ENCODE measurements at places on chromosomes 1 and 21.
A peak's percentile ranks its signal among the peaks of the same experiment; 100 is the strongest.

DNA sequence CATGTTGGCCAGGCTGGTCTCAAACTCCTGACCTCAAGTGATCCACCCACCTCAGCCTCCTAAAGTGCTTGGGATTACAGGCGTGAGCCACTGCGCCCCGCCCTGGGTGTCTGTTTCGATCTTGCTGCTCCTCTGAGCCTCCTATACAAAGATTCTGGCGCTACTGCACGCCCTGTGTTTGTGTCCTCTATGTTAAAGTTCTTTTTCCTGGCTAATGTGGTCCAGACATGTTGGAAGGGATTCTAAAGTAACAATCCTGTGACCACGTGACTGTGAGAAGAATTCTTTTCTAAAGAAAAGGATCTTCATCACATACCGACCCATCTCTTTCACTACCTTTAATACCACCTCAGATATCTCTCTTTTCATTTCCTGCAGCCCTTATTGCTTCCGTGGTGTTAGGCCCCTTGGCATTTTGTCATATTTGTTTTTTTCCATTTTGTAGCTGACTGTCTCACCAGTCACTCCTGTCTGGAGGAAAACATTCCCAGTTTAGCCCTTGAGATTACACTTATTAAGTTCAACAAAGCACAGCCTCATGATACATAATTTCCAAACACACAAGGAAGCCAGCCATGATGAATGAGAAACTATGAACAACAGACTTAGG, 27.2 kb upstream of the ENO1 start:
- no peak for DNase-seq

GRCh38 chr1:155941845-155942531, 550 bp downstream of the RXFP4 start:
- DNase-seq, result no peak

DNA sequence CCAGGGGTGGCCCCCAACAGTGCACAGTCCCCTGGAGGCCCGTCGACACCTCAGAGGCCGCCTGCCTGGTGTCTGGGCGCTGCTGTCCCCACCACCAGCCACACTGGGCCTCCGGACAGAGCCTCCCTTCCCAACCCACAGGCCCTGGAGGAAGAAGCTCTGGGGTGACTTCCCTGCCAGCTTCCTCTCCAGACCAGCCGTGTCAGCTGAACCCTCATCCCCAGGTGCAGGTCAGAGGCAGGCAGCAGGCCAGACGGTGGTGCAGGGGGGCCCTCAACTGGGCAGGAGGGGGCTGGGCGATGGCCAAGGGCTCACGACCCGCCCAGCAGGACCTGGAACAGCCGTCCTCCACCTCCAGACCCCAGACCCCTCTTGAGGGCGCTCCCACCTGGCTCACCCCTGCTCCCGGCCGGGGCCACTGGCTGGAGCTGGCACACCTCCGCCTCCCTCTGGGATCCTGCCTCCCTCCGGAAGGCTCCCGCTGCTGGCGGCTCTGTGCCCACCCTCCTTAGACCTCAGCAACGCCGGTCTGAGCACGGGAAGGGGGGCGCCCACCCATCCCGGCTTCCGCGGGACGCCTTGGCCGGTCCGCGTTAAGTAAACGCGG, 520 bp downstream of the TNFRSF18 start:
- DNase-seq, result no peak

GRCh38 chr1:100456880-100457279, 81.1 kb upstream of the GPR88 start:
- DNase-seq, result no peak

GRCh38 chr21:39674801-39675200, 62.1 kb downstream of the B3GALT5 start:
- DNase-seq, result no peak

DNA sequence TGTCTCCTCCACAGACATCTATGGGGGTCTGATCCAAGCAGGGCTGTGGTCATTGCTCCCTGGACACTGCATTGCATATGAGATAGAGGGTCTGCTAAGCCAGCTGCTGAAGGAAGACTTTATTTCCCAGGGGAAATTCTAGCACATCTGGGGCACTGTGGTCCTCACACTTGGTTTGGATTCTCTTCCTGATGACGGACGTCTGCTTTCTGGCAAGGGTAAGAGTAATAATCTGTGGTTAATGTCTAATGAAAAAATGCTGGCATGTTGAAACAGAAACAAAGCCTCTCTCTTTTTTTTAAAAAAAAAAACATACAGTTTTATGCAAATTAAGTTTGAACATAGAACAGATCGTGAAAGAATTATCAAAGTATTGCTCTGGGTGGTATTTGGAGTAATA, 553.9 kb downstream of the DPYD start:
- DNase-seq, result no peak

GRCh38 chr1:32215629-32216480, 6.3 kb downstream of the TMEM234 start:
- DNase-seq, result peak; percentile 74

DNA sequence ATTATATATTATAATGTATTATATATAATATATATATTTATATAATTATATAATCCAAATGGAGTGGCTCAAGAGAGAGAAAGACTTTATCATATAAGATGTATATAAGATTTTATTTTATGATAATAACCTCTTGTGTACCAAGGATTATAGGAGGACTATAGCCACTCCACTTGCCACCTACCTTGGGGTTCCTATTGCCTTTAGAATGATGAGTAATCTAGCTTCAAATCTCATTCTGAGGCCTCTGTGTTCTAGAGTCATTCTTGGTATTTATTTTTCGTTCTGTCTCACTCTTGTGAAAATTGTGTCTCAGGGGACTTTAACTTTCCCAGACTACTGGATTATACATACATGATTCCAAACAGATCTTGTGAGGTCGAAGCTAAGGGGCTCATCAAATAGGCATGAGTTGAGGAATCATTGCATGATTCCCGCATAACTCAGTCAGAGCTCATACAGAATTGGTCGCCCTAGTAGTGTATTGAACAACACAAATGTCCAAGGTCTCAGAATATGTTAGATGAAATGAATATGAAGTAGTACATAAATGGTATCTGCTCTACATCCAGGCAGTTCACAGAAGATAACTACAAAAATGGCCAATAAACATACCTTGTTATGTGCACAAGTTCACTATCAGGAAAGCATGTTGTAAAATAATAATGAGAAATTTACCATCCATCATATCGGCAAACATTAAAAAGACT, 159.5 kb upstream of the RNPC3 start:
- no peak for DNase-seq

DNA sequence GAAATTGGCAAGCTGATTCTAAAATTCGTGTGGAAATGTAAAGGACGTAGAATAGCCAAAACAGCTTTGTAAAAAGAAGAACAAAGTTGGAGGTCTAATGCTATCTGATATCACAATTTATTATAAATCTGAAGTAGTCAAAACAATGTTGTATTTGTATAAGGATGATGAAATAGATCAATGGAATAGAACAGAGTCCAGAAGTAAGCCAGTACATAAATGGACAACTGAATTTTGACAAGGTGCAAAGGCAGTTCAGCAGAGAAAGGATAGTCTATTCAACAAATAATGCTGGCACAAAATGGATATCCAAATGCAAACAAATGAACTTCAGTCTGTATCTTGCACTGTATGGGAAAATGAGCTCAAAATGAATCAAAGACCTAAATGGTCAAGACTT, 20.2 kb downstream of the RALGPS2 start:
- DNase-seq, result no peak

DNA sequence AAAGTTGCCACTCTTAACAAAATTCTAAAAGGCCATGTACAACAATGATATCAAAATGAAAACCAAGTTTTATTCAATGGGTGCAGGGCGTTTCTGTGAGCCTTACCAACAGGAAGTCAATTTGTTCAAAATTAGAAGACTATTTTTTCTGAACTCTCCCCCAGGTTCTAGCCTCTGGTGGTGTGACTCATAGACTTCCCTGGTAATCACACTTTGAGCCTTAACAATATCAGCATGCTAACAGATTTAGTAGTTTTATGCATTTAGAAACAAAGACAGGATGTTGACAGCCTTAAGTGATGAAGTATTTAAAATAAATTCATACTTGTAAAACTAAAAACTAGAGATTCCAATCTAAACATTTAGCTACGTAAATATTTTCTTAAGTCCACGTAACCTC, 88.4 kb downstream of the LRRC8C start:
- peak; percentile 46 for DNase-seq

- DNase-seq, result no peak
Measured at GRCh38 chr21:29827236-29827635, 112.6 kb downstream of the GRIK1 start.

GRCh38 chr21:36698981-36699545, at the start of gene SIM2:
SIM2 (plus strand) TSS chr21:36699115; CDS start chr21:36699747, 632 bp downstream.
- no peak for DNase-seq

- DNase-seq, result no peak
Measured at GRCh38 chr1:3847081-3847480, 9.9 kb downstream of the CEP104 start.

GRCh38 chr1:91650764-91651163, 150.1 kb downstream of the CDC7 start:
- DNase-seq, result no peak

- no peak for DNase-seq
Measured at GRCh38 chr1:8925406-8925805, 20.3 kb upstream of the CA6 start.

DNA sequence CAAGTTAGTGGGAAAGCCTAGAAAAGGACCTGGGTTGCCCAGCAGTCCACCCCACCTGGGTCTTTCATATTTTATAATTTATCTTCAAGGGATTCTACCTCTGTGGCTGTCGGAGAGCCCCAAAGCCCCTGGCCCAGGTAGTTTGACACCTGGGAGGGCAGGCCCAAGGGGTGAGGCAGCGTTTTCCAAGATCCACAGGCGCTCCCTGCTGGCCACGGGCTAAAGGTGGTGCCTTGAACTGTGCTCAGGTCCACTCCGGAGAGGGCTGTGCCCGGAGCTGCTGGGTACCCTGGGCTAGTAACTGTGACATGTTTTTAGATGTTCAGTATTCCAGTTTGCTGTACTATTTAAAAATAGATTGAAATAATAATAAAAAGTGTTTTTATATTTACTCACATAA, 37.2 kb upstream of the CRNN start:
- DNase-seq, result no peak

- no peak for DNase-seq
Measured at GRCh38 chr1:116869611-116870010, 40.1 kb upstream of the PTGFRN start.

GRCh38 chr1:157099633-157100009, at the start of gene ETV3L:
ETV3L (minus strand) TSS chr1:157099808; CDS start chr1:157099523, 285 bp downstream.
- no peak for DNase-seq

DNA sequence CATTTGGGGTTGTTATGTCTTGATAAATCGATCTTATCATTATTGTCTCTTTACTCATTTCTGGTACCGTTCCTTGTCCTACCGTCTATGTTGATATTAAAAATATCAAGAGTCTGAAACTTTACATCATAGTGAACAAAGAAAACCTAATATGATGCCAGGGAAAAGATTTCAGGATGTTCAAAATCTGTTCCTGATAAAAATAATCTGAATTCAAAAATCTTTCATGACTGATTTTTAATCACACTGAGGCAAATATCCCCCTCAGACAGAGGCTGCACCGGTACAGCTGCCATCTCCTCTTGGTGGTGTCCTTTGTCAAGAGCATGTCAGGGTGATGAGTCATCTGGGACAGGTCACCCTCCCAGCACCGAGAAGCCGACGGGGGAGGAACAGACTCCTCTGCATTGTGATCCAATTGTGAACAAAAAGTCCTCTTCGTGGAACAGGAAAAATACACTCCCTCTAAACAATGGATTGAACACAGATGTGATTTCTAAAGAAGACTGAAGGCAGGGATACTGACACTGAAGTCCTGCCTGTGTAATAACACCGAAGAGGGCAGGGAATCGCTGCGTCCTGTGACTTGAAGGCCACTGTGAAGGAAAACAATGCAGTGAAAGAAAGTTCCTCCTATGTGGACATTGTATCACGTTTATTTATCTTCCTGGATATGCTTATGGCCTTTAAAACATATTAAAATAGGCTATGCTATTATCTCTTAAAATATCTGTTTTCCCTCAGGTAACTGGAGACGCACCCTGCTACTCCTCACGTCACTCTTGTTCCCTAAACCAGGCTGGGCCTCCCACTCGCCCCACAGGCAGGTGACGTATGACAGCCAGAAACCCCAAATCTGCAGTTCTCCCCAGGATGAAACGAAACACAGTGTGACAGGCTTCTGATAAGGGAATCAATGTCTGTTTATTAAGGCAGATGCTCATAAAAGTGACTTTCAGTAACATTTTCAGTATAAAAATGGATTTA, 4.3 kb upstream of the SPATC1L start:
- no peak for DNase-seq

GRCh38 chr21:15212206-15212605, 147.4 kb upstream of the NRIP1 start:
- no peak for DNase-seq

DNA sequence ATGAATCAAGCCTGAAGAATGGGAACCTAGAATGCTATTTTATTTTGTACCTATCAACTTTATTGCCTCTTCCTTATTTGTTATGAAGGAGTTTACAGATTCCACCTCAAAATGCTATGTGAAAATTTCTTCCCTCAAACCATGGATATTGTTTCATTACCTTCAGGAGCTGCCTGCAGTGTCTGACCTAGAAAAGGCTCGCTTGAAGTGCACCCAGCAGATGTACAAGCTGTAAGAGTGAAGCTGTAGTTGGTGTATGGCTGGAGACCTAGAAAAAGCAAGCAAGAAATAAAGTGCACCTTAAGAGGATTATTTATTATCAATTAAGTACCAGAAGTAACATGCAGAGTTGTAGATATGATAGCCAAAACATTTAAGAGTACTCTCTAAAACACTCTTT, 199.4 kb downstream of the KCTD3 start:
- DNase-seq, result no peak

GRCh38 chr1:50852889-50853288, 107.2 kb downstream of the FAF1 start:
- no peak for DNase-seq

DNA sequence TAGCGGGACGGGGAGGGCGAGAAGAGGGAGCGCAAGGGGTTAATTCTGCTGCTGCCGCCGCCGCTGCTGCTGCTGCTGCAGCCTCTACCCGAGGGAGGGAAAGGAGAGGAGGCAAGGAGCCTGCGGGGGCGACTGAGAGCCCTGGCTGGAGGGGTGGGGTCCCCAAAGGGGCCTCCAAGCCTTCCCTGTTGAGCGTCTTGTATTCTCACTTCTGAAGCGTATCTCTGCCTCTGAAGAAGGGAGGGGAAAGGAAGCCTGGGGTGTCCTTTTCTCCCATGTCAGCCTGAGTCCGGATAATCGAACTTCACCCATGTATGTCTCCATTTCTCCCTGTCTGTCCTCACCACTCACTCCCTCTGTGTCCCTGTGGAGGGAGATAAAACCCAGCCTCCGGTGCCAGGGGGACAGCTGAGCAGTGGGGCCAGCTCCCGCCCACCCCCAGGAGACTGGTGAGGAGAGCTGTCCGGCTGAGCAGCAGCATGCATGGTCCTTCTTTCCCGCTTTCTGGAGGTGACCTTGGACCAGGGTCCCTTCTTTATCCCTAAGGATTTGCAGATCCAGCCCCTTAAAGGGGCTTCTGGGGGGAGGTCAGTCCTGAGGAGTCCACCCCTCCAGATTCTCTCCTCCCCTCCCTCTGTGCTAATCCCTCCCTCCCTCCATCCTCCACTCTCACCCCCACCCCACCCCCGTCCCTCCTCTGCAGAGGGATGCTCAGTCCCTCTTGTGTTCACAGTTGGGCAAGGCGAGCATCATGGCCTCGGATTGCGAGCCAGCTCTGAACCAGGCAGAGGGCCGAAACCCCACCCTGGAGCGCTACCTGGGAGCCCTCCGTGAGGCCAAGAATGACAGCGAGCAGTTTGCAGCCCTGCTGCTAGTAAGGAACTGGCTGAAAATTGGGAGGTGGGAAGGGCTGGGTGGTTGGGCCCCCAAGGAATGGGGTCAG, 1.0 kb downstream of the NCDN start:
- DNase-seq, result peak; percentile 42
